ENCODE measurements at places on chromosomes 3 and 15.

DNA sequence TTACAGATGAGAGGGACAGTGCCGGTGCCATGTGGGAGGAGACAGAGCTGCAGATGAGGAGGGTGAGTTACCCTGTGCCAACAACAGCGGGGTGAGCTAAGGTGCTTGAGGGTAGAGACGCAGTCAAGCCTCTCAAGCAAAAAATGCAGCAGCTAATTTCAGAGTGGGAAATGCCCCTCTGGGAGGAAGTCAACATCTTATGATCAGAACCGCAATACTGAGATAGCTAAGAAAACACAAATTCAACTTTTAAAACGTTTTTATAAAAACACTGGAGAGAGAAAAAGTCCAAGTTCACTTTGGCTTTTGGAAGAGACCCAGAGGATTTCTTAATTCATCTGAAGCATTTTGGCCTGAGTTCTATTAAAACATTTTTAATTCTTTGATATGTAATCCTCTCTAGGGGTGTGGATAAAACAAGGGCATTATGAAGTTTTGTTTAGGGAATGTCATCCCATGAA, 319.2 kb downstream of the SLC9A9 start:
- DNase-seq = no peak

DNA sequence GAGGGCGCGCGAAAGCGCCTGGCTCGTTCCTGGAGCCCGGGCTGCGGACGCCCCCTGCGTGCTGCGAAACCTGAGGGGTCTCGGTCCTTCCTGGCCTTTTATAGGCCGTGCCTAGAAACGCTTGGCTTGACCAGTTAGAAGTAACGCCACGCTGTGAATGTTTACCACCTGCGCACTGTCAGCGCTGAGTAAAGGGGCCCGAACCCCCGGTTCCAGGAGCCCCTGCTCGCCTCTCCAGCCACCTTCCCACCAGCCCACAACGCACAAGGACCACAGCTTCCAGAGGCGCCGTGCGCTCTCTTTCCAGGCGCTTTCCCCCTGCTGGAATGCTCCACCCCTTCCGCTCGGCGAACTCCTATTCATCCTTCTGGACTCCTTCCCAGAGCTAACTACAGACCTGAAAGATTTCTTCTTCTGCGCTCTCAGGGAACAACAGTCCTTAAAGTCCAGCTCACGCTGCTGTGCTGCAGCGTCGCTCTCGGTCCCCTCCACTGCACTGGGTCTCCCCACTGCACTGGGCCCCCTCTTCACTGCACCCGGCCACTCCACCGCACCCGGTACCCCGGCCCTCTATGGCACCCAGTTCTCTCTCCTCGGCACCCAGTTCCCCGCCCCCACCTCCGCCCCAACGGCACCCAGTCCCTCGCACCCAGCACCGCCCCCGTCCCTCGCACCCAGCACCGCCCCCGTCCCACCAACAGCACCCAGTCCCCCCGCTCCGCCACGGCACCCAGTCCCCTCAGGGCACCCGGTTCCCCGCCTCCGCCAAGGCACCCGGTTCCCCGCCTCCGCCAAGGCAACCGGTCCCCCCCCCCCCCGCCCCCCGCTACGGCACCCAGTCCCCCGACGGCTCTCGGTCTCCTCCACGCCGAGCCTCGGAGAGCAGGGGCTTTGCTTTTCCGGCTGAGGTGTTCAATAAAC, 69.8 kb downstream of the SQOR start:
- DNase-seq = no peak

GRCh38 chr15:69713726-69714559, 261.3 kb downstream of the RPLP1 start:
- DNase-seq = no peak

GRCh38 chr3:30648670-30649357, 42.4 kb downstream of the TGFBR2 start:
- DNase-seq = no peak

- peak; percentile 85 for DNase-seq
Measured at GRCh38 chr3:49133226-49133951, 539 bp upstream of the LAMB2 start.

GRCh38 chr15:63908991-63909390, 75.2 kb upstream of the HERC1 start:
- DNase-seq = no peak

DNA sequence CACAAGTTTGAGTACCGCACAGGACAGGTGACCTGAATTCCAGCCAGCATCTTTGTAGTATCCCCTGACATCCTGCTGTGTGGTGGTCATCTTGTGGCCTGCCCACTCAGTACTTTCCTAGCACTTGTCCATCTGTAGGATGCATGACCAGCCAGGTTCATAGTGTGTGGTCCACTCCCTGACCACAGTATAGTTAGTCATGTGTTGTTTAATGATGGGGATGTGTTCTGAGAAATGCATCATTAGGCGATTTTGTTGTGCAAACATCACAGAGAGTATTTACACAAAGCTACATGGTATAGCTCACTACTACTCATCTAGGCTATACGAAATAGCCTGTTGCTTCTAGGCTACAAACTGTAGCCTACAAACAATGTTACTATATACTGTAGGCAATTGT, 16.9 kb upstream of the RBPMS2 start:
- no peak for DNase-seq

GRCh38 chr3:66762916-66763693, 235.0 kb upstream of the KBTBD8 start:
- peak; percentile 68 for DNase-seq

DNA sequence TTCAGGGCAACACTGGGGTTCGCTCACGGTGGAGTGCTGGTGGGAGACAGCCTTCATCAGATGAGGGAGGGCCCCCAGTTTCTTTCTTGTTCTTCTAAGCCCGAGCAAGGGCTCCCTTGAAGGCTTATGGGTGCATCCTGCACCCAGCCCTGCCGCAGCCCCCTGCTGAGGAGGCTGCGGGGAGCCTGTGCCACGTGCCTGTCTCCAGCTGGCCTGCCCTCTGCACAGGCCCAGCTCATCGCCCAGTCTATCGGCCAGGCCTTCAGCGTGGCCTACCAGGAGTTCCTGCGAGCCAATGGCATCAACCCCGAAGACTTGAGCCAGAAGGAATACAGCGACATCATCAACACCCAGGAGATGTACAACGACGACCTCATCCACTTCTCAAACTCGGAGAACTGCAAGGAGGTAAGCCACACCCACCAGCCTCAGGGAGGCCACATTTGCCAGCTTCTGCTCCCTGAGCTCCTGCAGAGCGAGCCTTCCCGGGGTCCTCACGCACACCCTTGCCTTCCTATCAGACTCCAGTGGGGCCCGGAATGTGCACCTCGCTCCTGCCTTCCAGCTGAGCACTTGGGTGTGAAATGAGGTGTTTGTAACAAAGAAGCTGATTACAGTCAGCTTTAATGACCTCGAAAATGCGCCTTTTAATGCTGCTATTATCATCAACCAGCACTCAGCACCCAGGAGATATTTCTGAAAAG, 164.3 kb downstream of the NSMCE3 start:
- no peak for DNase-seq

- no peak for DNase-seq
Measured at GRCh38 chr3:72744330-72744729, 103.9 kb downstream of the SHQ1 start.

Data from ureter (tissue), 1 donor.